ENCODE measurements at places on chromosomes 3 and 15.

GRCh38 chr3:24156466-24156865 lies 211.4 kb downstream of the NR1D2 start:
- DNase-seq, result peak; percentile 88

DNA sequence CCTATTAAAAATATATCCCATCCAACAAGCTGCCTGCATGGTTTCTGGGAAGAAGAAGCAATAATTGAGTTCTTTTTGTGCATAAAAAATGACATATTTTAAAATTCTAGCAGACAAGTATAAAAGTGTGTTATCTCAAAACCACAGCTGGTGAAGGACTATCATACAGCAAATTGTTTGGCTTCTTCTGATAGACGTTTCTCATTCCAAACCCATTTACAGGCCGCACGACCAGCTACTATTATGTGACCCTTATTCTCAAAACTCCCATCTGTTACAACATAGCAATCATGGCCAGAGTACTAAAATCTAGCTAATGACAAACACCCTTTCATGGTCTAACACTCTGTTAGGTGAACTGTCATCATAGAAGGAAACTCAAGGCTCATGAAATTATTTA lies 21.7 kb downstream of the ETFA start:
- DNase-seq, result peak; percentile 82

GRCh38 chr3:37505415-37505814 lies 331.0 kb upstream of the LRRFIP2 start:
- DNase-seq, result peak; percentile 24

GRCh38 chr15:56987286-56987685 lies 68.8 kb downstream of the TCF12 start:
- DNase-seq, result no peak

DNA sequence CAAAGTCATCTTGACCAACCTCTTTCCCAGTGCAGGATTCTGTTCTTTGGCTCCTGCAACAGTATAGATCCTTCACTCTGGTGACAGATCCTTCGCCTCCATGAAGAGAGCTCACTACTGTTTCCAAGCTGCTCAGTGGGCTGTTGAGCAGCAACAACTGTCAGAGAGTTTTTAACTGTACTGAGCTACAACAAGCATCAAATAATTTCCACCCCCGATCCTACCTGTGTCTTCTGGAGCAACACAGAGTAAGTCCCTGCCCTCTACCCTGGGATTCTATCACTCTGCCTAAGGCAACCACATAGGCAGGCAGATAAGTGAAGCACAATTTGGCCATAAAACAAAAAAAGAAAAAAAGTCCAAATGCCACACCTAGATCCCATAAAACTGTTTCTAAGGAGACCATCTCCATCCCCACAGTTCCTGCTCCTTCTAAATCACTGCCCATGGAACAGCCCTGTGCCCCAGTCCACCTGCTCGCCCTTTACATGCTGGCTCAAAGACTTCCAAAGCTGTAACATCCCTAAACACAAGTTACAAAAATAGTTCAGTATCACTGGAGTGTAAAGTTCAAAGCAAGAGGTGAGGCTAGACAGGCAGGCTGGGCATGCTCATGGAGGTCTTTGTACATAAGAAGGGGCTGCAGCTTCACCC lies 37.8 kb upstream of the ANPEP start:
- no peak for DNase-seq

DNA sequence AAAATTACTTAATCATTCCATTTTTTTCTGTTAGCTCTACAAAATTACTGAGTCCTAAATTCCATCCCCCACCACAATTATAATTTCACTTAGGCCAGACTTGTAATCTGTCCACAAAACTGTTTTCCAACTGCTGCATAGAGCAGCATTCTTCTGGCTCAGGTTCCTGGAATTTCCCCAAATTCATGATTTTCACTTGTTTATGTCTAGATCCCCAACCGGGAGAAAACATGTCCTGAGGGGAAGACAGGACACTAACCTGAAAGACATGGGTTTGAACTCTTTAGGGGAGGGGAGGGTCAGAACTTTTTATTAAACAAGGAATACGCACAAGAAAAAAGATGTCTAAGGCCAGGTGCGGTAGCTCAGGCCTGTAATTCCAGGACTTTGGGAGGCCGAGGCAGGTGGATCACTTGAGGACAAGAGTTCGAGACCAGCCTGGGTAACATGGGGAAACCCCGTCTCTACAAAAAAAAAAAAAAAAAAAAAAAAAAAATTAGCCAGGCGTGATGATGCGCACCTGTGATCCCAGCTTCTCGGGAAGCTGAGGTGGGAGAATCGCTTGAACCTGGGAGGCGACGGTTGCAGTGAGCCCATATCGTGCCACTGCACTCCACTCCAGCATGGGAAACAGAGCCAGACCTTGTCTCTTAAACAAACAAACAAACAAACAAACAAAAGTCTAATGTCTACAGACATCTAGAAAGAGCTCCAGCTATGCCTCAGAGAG lies 1.5 kb downstream of the ETFA start:
- no peak for DNase-seq

GRCh38 chr3:114270019-114270418 lies 23.8 kb upstream of the TIGIT start:
- no peak for DNase-seq

- no peak for DNase-seq
Observed at GRCh38 chr3:151225040-151225975, 22.3 kb upstream of the GPR171 start.

- DNase-seq, result peak; percentile 32
Observed at GRCh38 chr3:143952569-143953072, 19.0 kb upstream of the DIPK2A start.

DNA sequence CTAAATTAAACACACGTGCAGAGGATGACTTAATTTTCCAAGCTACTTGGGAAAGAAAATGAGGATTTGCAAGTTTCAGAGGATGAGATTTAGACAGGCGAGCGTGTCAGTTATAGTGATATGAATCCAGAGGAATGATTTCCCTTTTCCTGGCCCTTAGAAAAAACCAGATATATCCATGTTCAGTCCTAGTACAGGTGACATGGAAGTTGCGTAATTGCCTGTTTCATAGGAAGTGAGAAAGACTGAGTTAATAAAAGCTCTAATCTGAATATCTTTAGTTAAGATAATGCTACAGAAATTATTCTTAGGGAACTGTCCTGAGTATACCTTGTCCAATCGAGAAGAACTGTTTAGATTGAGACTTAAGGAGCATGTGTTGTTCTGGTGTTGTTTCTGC lies 490.5 kb downstream of the ZNF385D start:
- no peak for DNase-seq

GRCh38 chr15:91142106-91142744 lies 42.2 kb downstream of the SV2B start:
- peak; percentile 52 for DNase-seq

GRCh38 chr3:11513817-11514135 lies 129.9 kb downstream of the VGLL4 start:
- DNase-seq, result peak; percentile 5

- peak; percentile 63 for DNase-seq
Observed at GRCh38 chr15:52651868-52652267, 27.3 kb downstream of the ATOSA start.

DNA sequence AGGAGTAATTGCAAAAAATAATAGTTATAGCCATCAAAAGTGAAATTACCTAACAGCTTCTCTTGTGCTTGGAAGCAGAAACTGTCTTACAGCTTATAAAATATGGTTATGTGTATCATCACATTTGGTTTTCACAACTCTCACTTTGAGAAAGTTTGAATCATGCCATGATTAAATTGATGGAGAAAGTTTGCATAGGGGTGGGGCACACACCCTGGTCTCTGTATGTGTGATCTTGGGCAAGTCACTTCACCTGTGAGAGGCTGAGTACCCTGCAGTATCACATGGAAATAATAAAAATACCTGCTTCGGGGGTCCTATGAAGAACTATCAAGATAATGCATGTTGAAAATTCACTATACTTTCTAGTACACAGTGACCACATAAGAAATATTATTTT lies 471.4 kb downstream of the RAP2B start:
- DNase-seq, result no peak

- DNase-seq, result no peak
Observed at GRCh38 chr3:31095255-31095654, 200.8 kb upstream of the GADL1 start.

DNA sequence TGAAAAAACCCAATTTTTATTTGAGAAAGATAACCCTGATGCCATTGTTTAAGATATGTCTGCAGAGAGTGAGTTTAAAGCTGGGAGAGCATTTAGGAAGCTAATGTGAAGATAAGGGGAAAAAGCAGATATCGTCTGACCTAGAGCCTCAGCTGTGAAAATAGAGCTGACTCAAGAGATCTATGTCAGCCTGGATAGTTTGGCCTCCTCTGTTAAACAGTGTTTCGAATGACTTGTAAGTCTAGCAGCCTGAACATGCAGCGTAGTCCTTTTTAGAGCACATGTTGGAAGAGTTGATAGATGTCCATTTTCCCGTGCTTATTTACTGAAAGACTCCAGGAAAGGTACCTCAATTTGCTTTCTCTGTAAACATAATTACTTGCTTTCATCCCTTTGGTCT lies 48.1 kb downstream of the ALCAM start:
- no peak for DNase-seq

DNA sequence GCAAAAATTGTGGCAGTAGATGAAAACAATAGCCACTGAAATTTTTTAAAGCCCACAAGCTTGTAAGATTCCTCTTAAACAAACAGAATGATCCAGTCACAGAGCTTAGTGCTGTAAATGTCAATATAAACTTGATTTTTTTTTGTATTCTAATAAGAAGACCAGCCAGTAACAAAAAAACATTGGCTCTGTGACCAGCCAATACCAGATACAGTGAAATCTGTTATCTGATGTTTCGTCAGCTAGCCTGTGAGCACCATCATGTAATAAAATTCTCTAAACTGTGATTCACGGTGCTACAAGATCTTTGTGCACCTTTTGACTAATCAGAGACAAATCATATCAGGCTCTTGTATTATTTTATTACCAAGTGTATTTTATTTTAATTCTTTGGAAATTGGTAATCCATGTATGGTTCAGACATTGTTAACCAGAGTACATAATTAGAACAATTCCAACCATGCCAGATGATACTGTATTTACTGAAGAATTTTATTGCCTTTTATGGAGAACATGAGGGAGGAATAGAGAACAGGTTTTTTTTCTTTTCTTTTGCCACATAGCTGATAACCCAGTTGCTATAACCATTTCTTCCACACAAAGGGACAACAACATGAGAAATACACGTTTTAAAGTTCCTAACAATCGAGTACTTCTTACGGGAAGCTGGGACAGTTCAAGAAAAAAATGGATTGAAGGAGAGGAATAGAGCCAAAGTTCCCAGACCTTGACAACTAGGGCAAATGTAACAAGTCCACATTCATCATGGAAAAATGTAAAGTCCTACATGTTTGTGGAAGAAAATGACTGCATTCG lies 71.9 kb downstream of the FILIP1L start:
- DNase-seq, result no peak

GRCh38 chr3:4825436-4826236 lies 153.6 kb upstream of the BHLHE40 start:
- DNase-seq, result peak; percentile 88

DNA sequence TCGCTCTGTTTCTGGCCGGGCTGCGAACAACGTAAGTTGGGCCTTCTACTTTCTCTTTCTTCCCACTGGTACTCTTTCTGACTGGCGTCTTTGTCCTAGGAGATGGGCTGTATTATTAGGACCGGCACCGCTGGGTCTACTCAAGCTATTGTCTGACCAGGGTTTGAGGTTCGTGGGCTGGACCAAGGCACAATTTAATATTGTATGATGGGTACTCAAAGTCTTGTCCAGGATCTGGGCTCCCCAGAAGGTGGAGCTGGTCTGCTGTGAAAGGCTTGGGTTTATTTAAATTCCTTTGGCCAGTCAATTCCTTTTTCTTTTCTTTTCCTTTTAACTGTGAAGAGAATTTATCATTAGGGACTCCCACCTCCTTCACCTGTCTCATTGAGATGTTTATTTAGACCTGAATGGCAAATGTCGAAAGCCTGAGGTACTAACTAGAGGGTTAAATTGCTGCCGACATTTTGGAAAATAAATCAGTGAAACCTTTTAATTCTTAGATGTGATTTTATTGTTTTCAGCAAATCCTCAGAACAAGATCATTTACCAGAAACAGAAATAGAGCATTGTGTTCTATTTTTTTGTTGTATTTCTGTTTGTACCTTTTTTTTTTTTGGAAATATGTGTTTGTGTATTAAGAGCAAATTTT lies 410 bp downstream of the LRRC49 start:
- peak; percentile 50 for DNase-seq

- no peak for DNase-seq
Observed at GRCh38 chr15:28899061-28899738, 13.4 kb downstream of the APBA2 start.

- peak; percentile 38 for DNase-seq
Observed at GRCh38 chr3:102224171-102224570, 210.6 kb upstream of the ZPLD1 start.

DNA sequence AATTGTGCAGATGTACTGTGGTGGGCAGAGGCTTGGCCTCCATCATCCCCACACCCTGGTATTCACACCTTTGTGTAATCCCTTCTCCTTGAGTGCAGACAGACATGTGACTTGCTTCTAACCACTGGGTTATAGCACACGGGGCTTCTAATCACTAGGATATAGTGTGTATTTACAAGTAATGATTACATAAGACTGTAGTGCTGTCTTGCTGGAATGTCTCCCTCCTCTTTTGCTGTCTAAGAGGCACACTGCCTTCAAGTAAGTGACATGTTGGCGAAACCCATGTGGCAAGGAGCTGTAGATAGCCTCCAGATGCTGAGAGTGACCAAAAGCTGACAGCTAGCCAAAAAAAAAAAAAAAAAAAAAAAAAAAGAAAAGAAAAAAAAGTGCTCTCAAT lies 542.7 kb upstream of the MDFIC2 start:
- DNase-seq, result no peak

DNA sequence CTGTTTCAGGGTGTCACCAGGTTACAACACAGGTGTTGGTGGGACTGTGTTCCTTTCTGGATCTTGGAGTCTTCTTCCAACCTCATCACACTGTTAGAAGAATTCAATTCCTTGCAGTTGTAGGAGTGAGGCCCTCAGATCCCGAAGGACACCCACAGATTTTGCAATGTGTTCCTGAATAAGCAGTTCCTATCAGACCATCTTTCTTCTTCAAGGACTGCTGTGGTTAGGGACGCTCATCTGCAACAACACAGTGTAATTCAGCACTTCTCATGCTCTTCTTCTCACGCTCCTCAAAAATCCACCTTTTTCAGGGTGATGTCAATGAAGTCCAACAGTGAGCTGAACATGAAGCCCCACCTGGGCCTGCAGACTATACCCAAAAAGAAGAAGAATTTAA lies 18.8 kb downstream of the TM2D3 start:
- DNase-seq, result no peak

DNA sequence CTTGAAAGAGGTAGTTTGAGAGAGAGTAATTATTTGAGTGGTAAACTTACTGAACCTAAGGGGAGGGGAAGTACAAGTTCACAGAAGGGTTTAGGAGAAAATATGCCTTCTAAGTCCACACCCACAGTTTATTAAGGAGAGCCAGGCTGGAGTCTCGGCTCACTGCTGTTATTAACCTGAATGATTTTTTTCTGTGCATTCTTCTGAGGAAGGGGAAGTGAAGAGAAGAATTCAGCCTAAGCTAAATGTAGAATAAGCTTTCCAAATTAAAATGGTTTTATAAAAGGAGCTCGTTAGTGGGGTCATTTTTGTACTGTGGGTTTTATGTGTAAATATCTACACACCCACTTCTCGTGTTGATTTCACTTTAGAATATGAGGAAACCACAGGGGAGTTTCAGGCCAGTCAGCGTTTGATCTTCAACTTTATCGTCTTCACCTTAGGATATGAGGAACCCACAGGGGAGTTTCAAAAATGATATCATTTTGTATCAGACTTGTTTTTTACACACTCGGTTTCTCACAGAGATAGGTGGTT lies 1.5 kb downstream of the WHAMM start:
- peak; percentile 71 for DNase-seq

- DNase-seq, result no peak
Observed at GRCh38 chr3:27715863-27716262, 6.3 kb downstream of the EOMES start.

GRCh38 chr3:53863145-53863544 lies 16.8 kb downstream of the IL17RB start:
- DNase-seq, result no peak
